Progenitor cell of endocrine pancreas (in vitro differentiated cells): ENCODE measurements at places on chromosomes 5 and 9.

DNA sequence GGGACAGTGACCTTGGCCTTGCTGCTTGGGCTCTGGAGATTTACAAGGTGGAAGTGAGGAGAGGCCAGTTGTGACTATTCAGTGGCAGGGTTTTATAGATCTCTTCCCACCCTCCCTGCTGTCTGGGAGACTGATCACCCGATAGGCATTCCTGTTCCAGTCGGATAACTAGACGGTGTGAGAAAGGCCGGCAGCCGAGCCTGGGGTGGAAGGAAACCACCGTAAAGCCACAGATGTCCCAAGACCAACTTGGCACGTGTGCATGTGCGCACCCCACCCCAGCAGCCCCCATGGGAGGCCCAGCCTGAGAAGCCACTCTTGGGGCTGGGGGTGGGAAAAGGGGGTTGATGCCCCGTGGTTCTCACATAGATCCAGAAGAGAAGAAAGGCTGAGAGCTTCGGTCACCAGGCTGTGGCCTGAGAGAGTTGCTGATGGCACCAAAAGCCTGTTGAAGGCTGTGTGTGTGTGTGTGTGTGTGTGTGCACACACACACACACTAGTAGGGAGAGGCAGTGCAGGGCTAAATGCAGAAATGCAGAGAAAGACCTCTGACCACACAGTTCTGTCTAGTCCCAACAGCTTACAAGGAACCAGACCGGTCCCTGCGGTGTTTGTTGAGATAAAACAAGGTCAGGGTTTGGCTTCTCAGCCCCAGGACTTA, 225.8 kb downstream of the FANCC start:
- DNase-seq, result no peak

- no peak for DNase-seq
Measured at GRCh38 chr5:145433077-145433476, 402.1 kb downstream of the PRELID2 start.

DNA sequence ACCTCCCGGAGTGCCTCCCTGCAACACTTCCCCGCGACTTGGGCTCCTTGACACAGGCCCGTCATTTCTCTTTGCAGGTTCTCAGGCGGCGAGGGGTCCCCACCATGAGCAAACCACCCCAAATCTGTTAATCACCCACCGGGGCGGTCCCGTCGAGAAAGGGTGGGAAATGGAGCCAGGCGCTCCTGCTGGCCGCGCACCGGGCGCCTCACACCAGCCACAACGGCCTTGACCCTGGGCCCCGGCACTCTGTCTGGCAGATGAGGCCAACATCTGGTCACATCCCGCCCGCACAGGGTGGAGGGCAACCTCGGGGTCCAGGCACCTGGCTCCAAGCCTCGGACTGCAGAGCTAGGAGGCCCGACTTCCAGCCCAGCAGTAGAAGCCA, 776 bp upstream of the TERT start:
- DNase-seq, result no peak

GRCh38 chr9:92747459-92748232, 17.0 kb downstream of the BICD2 start:
- no peak for DNase-seq

- no peak for DNase-seq
Measured at GRCh38 chr5:107510125-107510524, 160.6 kb downstream of the EFNA5 start.

GRCh38 chr9:111298111-111298510, 31.9 kb downstream of the OR2K2 start:
- DNase-seq, result no peak

GRCh38 chr5:56893251-56893951, 16.0 kb upstream of the SETD9 start:
- no peak for DNase-seq

GRCh38 chr5:138275379-138275782, 960 bp upstream of the GFRA3 start:
- no peak for DNase-seq

GRCh38 chr9:37752642-37753488, 740 bp upstream of the TRMT10B start:
- no peak for DNase-seq

- DNase-seq, result no peak
Measured at GRCh38 chr5:111392181-111392580, 120.2 kb downstream of the STARD4 start.

GRCh38 chr5:79181419-79182022, 54.4 kb upstream of the JMY start:
- DNase-seq, result no peak

DNA sequence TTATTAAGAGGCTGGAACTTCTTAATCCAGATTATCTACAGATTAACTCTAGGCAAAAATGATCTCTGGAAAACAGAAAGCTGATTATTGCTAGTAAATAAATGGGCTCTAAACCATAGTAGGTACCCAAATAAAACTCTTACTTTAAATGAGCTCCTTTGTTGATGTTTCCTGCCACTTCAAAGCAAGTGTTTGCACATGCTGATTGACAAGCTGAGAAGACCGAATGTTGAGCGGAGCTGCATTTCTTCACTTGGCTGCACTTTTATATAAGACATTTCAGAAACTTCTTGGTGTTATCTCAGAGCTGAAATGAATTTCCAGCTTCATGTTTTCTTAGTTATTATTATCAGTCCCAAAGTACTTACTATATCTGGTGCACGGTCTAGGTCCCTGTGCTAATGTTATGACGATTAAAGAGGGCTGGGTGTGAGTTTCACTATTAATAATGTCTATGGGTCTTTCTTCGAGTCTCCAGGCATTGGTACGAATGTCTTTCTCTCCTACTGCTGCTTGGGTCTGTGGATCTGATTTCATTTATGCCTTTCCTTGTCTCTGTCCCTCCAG, 58.6 kb upstream of the CTXN3 start:
- DNase-seq, result no peak

- no peak for DNase-seq
Measured at GRCh38 chr5:73312146-73312871, 136.3 kb downstream of the FOXD1 start.

GRCh38 chr9:13899924-13900323, 414.0 kb downstream of the NFIB start:
- no peak for DNase-seq

GRCh38 chr5:168214071-168214470, 77.4 kb upstream of the WWC1 start:
- no peak for DNase-seq

GRCh38 chr5:116076496-116076895, 8.3 kb upstream of the COMMD10 start:
- no peak for DNase-seq

DNA sequence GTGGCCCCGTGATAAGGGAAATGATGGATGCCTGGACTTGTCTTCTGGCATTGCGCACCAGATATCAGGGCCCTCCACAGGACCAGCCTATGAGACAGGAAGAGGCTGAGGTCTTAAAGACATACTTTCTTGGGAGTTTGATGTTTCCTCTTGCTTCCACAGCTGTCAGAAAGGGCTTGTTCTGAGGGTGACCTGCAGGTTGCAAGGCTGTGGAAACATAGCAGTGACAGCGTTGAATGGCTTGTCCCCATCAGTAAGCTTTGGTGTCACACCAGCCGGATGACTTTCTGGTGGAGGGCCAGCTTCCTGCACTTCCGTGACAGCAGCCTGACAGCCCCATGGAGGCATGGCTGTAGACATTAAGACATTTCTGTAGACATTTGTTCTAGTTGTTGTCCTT, 143.2 kb downstream of the C9orf152 start:
- DNase-seq, result no peak

DNA sequence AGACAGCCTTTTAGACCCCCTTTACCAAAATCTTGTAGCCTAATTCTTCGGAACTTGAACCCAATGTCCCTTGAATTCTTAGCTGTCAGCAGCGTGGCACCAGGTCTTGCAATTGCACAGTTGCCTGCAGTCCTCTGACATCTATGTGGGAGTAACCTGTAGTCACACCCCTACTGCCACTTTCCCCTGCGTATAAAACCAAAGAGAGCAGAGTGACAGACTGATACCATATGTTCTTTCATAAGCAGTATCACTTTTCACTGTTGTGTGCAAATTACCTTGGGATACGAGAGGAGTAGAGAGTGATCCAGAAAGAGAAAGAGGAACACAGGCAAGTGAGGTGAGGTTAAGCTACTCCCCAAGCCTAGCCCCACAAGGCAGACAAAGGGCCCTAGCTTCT, 364.3 kb upstream of the ADAMTSL1 start:
- DNase-seq, result no peak

DNA sequence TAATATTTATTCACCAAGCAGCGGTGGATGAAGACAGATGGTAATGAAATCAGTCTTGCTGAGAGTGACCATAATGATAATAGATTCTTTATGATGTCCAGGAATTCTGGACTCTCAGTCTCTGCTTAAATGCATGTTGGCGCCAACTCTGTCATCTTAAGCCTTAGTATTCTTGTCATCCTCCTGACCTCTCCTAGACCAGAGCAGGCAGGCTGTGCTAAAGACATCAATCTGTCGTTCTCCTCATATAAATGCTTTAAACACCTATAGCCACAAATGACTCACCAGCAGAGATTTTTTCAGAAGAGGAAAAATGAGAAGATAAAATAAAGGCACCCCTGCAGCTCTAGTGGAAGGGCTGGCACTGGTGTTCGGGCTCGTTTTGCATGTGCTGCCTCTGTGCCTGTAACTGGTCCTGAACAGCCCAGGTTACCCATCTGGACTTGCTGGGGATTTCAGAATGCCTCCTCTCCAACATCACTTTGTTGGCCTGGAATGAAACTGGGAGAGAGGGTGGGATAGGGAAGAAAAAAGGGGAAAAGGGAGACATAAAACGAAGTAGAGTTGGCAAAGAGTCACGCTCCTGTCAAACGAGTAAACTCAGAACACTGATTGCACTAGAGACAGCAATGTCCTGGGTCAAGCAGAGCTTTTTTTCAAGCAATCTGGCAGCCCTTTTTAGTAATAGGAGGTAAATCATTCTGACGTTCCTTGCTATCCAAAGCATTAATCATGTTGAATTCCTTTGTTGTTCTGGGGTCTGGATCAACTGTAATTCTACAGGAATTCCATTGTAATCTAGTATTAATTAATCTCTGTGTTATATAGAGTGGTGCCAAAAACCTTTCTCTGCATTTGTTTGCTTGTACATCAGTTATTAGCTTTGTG, 195.5 kb upstream of the CLINT1 start:
- DNase-seq, result no peak

DNA sequence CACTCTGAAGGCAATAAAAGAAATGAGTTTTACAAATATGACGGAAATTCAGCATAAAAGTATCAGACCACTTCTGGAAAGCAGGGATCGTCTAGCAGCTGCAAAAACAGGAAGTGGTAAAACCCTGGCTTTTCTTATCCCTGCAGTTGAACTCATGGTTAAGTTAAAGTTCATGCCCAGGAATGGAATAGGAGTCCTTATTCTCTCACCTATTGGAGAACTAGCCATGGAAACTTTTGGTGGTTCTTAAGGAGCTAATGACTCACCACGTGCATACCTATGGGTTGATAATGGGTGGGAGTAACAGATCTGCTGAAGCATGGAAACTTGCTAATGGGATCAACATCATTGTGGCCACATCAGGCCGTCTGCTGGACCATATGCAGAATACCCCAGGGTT, 93.5 kb upstream of the RGMB start:
- no peak for DNase-seq

DNA sequence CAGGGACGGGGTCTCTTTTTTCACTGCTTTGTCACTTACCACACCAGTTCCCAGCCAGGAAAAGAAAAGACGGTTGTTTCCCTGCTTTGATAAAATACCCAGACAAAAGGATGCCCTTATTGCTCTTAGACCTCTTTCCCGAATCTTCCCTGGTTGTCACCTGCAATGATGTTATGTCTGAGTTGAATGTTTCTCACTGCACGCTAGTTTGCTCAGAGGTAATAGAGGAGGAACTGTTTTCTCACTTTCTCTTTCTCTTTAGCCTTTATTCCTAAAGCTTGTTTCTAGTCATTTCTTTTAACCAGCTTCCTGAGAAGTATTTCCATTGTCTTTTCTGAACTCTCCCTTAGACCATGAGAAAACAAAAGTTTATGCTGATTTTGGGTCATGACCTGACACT, 32.9 kb downstream of the ACER2 start:
- no peak for DNase-seq

- no peak for DNase-seq
Measured at GRCh38 chr5:36642089-36642488, 35.7 kb downstream of the SLC1A3 start.

GRCh38 chr5:55895346-55895745, 44.2 kb downstream of the IL31RA start:
- DNase-seq, result no peak

- no peak for DNase-seq
Measured at GRCh38 chr9:128022886-128023285, 42.1 kb upstream of the EEIG1 start.

GRCh38 chr5:115068239-115069086, 101.2 kb downstream of the TRIM36 start:
- no peak for DNase-seq

- DNase-seq, result no peak
Measured at GRCh38 chr5:54621048-54621447, 103.5 kb downstream of the SNX18 start.

GRCh38 chr5:1934801-1935429, 52.2 kb upstream of the IRX4 start:
- DNase-seq, result no peak

DNA sequence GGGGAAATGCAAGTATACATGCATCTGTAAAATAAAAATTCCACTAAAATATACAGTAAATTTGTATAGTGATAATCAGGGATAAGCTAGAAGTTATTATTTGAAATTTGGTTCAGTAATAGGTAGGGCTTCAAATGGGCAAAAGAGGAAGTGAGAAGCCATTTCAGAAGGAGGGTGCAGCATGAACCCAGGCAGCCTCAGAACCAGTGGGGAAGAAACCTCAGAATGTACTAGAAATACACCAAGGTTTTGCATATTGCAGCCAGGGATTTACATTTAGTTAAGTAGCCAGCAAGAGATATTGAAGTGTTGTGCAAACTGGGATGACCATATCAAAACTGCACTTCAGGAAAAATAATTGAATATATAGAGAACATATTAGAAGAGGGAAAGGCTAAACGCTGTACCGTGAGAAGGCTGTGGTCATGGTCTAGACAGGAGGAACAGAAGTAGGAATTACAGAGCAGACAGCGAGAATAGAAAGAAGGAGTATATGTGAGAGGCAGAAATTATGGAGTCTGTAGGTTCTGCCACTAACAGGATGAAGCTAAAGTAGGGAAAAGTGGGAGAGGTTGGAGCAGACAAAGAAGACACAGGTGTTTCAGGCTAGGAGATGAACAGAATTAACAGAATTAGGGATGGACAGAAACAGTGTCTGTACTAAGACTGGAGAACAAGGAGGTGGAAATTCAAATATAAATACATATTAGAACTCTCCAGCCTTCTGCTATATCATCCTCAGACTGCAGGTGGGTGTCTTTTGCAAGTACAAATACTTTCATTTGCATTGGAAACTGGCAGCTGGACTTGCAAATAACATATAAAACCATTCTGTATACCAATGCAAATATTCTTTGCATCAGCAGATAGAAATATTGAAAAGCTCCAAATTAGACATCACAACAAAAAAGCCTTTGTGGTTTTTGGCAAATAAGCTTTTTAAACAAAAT, 335.6 kb downstream of the ZNF608 start:
- no peak for DNase-seq

DNA sequence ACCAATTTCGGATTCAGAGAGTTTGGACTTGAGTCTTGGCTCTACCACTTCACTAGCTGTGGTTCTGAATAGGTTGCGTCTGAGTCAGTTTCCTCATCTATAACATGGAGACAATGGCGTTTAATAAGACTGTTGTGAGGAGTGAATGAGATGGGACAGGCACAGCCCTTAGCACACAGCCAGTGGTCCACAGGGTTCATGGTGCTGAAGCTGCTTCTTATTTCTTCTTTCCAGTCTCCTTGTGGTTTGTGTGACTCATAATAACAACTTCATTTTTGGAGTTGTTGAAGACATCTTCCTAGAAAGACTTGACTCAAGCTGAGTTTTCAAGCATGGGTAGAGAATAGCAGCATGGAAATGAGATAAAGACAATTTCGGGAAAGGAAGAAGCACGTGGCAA, 172.6 kb upstream of the PPP2R2B start:
- DNase-seq, result no peak
